T-cell (primary cell): ENCODE measurements at places on chromosomes 2 and 18. TPM values are rescaled to one million over a fixed set of nuclear protein-coding genes. Genes with fewer than 3 reads are reported as not detected.

LMAN2L gene
- 8.9 TPM for total RNA-seq

VSNL1 gene
- total RNA-seq: not detected

UGT1A4 gene
- not detected for total RNA-seq

SESTD1 gene
- 5.5 TPM for total RNA-seq

ANKRD29 gene
- total RNA-seq: 0.48 TPM

CAD gene
- total RNA-seq: 45.2 TPM

TMEM178A gene
- 0.47 TPM for total RNA-seq

CROCC2 gene
- total RNA-seq: not detected

EGR4 gene
- 0.09 TPM for total RNA-seq

SERPINB10 gene
- total RNA-seq: not detected

SLC9A4 gene
- not detected for total RNA-seq

ELOA2 gene
- total RNA-seq: not detected

GALNT14 gene
- total RNA-seq: 0.38 TPM

FAM161A gene
- 2.5 TPM for total RNA-seq

CYTIP gene
- total RNA-seq: 273 TPM

DCC gene
- not detected for total RNA-seq

EVX2 gene
- total RNA-seq: not detected

STK25 gene
- 193 TPM for total RNA-seq

COLEC11 gene
- 0.35 TPM for total RNA-seq

CDKL4 gene
- 0.66 TPM for total RNA-seq

GPR39 gene
- not detected for total RNA-seq

TUBB6 gene
- total RNA-seq: 0.40 TPM

SRBD1 gene
- total RNA-seq: 22.8 TPM

KIF3C gene
- total RNA-seq: 8.6 TPM
